ENCODE measurements at places on chromosomes 7 and 10. TPM values are rescaled to one million over a fixed set of nuclear protein-coding genes. Genes with fewer than 3 reads are reported as not detected.

DNA sequence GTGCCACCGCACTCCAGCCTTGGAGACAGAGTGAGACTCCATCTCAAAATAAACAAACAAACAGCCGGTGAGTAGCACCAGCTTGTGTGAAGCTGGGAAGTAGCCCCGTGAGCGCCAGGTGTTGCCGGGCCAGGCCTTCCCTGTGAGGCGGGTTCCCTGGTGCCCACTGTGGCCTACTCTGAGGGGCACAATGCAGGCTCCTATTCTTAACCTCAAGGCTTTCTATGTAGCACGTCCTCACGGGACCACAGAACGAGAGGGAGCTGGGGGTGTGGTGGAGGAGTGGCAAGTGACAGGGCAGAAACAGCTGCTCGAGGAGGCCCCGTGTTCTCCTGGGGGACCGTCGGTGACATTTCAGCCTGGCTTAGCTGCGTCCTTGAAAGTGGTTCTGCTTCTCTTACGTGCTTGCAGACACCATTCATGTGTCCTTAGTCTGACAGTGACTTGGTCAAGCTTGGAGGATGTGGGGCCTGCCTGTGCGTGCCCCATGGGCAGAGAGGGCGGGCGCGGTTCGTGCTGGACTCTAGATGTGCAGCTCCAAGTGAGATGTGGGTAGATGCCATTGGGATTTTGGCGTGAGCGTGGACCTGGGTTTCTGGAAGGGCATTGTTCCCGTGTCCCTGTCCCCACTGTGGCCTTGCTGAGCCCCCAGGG, 116.6 kb downstream of the NKX6-2 start:
- DNase-seq, result no peak

DNA sequence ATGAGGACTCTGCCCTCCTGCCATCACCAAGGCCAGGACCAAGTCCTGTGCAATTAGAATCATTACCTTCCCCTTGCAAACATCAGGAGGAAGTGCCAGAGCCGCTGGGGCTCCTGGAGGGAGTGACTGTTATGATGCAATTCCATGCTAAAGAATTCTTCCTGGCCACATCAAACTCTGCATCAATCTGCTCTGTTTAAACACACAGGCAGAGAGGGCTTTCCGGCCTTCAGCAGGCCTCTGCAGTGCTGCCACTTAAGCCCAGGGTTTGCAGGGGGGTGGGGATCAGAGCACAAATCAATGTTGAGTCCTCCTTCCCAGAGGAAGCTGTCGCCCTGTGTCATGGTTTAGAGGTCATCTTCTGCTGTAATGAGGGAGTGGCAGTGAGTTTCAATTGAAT, 58.1 kb downstream of the CTBP2 start:
- DNase-seq, result no peak

GRCh38 chr10:26242706-26243350, 26.3 kb downstream of the GAD2 start:
- no peak for DNase-seq

The ACSM6 gene
- total RNA-seq, result not detected
